Amniotic epithelial cell (primary cell): ENCODE measurements at places on chromosomes 5 and 9.

GRCh38 chr9:94498801-94499453 lies 56.0 kb upstream of the PCAT7 start:
- no peak for DNase-seq

- DNase-seq: no peak
Observed at GRCh38 chr5:146607659-146608332, 91.8 kb upstream of the GPR151 start.

DNA sequence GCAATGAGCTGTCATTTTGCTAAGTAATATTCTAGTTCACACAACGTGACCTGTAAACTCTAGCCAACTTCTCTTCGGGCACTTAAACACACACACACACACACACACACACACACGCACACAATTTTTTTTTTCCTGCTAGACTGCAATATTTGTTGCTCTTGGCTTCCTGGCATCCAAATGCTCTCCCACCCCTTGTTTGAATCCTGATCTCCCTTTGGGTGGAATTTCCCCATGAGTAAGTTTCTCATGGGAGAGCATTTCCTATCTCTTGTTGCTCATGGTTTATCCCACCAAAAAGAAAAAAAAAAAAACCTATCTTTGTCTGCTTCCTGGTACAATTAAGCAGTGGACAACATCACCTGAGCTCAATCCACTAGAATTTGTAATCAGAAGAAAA lies 54.7 kb upstream of the TSLP start:
- no peak for DNase-seq

GRCh38 chr9:20269620-20270019 lies 352.7 kb downstream of the MLLT3 start:
- DNase-seq: no peak

GRCh38 chr5:35036536-35036935 lies 11.2 kb downstream of the AGXT2 start:
- no peak for DNase-seq

GRCh38 chr5:80125962-80126480 lies 90.9 kb downstream of the THBS4 start:
- DNase-seq: peak; percentile 84

- DNase-seq: peak; percentile 95
Observed at GRCh38 chr9:109012009-109012875, 1.1 kb downstream of the CTNNAL1 start.

- DNase-seq: no peak
Observed at GRCh38 chr5:40606077-40606765, 73.5 kb upstream of the PTGER4 start.

DNA sequence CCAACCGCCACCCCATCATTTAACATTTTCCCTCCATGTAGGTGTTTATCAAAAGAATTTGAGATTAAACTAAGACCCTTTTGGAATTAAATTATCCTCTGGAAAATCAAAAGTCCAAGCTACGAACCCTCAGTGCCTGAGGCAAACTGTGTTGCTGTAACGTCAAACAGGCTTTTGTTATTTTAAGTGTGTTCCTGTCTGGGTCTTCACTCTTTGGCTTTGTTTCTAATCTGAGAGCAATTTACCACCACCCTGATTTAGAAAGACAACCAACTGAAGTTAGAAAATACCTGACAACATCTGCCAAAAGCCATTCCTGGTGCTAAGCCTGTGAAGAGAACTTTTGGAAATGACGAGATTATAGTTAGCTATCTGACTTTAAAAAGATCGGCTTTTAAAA lies 199.9 kb downstream of the DIRAS2 start:
- no peak for DNase-seq

DNA sequence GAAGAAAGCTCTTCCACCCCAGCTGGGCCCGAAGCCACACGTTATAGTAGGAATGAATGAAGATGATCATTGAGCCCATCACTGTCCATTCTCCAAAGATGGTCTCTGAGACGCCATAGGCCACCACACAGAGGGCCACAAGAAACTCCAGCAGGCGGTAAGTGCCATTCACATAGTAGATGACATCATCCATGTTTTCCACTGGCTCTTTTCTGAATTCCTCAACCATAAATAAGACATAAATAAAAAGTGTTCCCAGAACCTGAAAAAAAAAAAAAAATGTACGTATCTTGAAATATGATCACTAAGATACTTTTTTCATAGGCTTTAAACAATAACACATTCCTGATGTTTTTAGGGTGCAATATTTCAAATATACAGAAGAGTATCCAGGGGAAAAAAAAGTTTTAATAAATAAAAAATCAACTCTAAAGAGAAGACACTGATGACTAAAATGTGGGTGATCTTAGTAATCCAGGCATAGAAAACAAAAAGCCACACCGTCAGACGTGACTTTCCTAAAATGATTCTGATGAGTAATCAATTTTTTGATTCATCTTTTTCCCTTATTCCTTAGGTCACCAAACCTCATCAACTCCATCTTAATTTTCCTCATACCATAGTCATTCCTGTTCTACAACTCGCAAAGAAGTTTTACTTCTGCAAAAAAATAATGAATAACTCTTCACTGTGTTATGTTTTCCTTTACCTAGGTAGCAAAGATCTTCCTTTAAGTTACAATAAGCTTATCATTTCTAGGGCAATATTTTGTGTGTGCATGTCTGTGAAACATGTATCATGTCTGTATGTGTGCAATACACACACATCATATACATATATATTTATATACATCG lies 47.8 kb downstream of the RNF145 start:
- no peak for DNase-seq

- DNase-seq: peak; percentile 52
Observed at GRCh38 chr9:16352251-16352650, 518.2 kb downstream of the BNC2 start.

GRCh38 chr5:124021776-124022175 lies 509.8 kb downstream of the CSNK1G3 start:
- DNase-seq: no peak

- DNase-seq: no peak
Observed at GRCh38 chr5:75524071-75524470, 12.4 kb downstream of the POLK start.

DNA sequence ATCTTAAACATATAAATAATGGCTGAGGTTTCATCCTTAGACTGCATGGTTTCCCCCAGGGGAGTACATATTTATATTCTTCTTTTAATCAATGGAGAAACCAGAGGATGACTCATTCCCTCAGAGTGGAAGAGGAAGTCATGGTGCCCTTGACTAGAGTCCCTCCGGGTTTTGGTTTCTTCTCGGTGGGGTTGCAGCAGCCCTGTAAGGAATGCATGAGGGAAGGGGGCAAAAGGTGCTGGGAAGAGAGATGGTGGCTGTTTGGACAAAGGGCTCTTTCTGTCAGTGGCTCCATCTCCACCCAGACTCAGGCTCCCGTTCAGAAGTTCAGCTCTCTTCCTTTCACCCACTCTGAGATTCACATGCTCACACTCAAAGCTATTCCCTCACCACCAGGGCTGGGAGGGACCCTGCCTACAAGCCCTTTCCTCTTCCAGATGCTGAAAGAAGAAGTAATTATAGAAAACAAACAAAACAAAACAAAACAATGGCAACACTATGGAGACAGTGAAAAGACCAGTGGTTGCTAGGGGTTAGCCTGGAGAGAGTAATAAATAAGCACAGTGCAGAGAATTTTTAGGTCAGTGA lies 129.8 kb upstream of the IL12B start:
- DNase-seq: no peak

DNA sequence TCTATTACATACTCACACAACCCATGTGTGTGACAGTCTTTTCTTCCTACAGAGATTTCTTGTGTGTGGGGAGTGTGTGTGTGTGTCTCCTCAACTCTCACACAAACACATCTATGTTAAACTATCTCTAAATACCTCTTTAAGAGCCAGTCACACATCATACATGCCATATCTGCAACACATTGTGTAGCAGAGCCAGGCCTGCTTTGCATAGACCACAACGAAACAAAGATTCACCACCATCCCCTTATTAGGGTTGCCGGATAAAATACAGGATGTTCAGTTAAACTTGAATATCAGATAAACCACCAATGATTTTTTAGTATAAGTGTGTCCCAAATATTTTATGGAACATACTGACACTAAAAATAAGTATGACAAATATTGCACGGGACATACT lies 2.3 kb downstream of the FAM170A start:
- DNase-seq: no peak

- DNase-seq: no peak
Observed at GRCh38 chr9:110797611-110798010, 129.0 kb downstream of the MUSK start.

- DNase-seq: no peak
Observed at GRCh38 chr5:73233461-73234203, 60.6 kb downstream of the TMEM174 start.

GRCh38 chr5:31232273-31232888 lies 38.9 kb downstream of the CDH6 start:
- DNase-seq: peak; percentile 44

DNA sequence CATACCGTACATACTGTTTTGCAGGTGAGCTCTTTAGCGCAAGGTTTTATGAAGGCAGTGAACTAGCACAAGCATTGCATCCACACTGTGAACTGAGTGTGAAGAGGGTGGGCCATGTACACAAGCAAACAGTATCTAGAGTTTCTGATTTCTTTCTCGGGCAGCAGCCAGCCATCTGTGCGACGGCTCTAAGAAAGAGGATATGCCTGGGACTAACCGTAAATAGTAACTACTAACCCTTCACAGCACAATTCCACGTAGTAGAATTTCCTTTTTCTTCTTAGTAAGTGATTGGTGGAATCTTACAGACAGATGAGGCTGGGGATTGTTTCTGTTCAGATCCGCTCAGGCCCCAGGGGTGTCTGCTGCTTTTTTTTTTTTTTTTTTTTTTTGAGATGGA lies 89.0 kb downstream of the DRD1 start:
- DNase-seq: no peak

DNA sequence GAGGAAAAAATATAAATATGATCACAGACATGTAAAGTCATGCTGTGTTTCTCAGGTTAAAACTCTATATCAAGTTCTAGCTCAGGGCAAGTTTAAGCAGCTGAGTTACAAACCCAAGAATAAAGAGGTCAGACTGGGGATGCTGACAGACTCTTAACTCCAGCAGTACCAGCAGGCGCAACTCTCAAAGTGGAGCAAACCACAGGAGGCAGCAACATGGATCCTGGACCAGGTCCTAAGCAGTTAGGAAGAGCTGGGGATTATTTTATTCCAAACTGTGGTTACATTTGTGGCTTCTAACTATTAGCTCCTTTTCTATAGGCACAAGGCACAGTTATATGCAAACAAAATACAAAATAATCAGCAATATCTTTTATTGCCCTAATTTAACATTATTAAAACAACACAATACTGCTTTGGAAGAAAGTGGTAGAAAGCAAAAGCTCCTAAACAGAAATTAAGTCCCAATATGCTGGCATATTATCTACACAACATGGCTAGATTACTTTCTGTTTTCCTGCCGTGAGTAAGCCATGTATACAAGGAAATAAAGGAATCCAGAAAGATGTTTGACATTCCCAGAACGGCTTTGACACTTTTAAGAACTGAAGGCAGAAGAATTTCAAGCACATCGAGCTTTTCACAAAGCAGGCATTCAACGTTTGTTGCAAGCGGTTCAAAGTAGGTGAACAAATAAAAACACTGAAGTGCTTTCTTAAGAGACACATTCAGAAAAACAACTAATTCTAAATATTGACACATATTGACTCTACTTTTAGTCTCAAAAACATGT lies 378.8 kb upstream of the ZNF608 start:
- DNase-seq: peak; percentile 25

GRCh38 chr5:139092741-139093343 lies 105.3 kb downstream of the SIL1 start:
- DNase-seq: no peak

GRCh38 chr5:179431221-179431824 lies 86.1 kb upstream of the ADAMTS2 start:
- DNase-seq: no peak

- peak; percentile 81 for DNase-seq
Observed at GRCh38 chr5:142202282-142202681, 93.7 kb downstream of the NDFIP1 start.

- peak; percentile 50 for DNase-seq
Observed at GRCh38 chr5:111461255-111461671, 51.1 kb downstream of the STARD4 start.

DNA sequence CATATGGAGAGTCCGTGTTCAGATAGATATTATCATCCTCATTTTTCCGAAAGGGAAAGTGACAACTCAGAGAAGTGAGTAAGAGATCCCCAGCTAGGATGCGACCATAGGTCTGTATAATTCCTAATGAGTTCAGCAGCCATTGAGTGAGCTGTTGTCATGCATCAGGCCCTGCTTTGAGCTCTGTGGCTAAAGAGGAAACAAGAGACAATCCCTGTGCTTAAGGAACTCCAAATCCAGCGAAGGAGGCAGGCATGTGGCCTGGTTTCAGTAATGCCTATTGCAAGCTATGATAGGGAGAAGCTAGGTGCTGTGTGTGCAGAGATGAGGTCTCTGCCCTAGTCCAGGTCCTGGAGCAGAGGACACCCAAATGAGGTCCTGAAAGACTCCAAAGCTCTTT lies 192.8 kb downstream of the ACTL7B start:
- DNase-seq: no peak

DNA sequence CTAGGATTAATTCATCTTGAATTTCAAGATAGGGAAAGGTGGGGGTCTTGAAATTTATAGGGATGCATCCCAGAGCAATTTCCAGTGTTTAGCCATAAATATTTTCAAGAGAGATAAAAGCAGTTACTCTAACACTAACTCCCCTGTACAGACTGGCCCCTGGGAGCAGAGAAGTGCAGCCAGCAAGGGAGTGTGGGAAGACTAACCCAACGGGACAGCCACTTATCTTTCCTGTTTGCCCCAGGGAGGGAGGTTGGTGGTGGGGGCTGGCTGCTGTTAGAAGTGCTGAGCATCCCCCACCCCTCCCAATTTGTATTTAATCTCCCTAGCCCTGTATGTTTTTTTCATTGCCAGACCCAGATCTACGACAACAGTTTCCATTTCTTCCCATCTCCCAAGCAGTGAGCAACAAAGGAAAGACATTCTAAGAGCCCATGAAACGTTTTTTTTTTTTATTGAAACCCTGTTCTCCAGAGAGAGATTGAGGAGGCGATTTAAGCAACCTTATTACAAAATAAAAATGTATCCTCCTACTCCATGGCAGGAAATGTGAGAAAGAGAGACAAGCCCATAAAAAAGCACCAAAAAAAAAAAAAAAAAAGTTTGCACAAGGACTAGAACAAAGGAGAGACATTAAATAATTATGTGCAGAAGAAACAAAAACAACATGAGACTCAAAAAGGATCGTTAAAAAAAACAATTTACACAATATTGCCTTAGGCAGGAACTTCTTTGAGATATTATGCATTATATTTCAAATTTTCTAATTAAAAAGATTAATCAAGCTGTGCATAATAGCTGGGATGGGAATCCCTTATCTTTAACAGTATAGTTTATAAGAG lies 343.4 kb downstream of the ARHGEF28 start:
- DNase-seq: no peak

DNA sequence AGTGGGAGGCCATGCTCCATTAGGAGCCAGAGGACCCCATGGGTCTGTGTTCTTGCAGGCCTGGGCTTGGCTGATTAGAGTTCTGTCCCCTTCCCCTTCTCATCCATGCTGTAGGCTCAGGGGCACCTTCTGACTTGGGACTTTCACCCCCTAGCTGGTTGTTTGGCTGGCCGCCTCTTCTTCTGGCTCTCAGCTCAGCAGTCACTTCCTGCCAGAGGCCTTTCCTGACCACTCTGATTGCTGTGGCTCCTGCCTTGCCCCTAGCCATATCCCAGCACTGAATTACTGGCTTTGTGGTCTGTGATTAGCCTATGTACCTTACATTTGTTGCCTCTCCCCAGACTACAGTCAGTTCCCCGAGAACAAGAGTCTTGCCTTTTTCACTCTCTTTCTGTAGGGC lies 14.6 kb downstream of the ENTREP1 start:
- no peak for DNase-seq
